Effector CD8-positive, alpha-beta T cell (primary cell): ENCODE measurements at places on chromosomes 1 and 21.

DNA sequence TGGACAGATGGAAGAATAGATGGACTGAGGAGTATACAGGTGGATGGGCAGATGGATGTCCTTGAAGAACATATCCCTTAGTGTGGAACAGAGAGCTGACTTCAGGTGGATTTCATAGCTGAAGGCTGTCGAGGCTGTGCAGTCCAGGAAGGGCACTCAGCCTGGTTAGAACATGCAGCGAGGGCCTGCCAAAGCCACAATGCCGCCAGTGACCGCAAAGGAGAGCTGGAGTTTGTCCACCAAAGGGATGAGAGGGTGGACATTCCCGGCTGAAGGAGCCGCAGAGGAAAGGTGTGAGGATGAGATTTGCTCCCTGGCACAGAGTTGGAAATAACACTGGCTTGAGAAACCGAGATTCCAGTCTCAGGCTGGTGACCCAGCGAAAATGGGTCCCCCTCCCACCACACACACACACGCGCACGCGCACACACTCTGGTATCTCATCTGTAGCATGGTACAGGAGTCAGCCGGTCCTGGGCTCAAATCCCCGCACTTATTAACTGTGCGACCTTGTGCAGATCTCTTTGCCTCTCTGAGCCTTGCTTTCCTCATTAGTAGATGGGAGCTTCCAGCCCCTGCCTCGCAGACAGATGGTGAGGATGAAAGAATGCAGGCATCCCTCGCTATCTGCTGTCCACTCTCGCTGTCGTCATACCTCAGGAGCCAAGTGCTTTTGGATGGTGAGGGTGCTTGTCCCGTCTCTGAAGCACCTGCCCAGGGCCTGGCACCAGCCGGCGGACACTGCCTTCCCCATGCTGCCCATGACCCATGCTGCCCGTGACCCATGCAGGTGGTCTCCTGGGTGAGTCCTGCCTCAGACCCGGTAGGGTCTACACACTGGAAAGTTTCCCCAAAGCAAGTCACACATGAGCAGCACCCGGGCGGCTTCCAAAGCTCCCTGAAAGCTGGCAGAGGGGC lies 26.8 kb upstream of the EFHD2 start:
- DNase-seq: no peak

- DNase-seq: no peak
These were observed 15.8 kb upstream of the DIP2A start for GRCh38 chr21:46442938-46443337.

GRCh38 chr1:30149226-30149625 lies 574.2 kb downstream of the MATN1 start:
- DNase-seq: no peak

DNA sequence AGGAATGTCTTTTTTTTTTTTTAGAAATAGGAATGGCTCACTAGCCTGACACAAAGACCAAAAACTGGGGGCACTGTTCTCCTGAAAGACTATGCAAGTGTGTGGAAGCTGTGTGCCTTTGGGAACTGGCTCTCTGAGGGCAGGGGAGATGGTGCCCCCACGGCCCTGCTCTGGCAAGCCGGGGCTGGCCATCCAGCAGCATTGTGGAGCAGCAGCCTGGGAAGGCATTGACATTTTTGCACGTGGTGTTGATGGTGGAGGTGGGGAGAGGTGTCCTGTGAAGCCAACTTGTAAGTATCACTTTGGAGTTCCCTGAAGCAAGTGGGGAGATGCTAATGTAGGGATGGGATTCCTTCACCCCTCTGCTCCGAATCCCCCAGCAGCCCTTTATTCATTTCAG lies 460.1 kb downstream of the RPS6KC1 start:
- DNase-seq: no peak

GRCh38 chr21:44405091-44405947 lies 50.0 kb upstream of the LRRC3 start:
- no peak for DNase-seq

- no peak for DNase-seq
These were observed 32.3 kb downstream of the TNN start for GRCh38 chr1:175099916-175100315.

- DNase-seq: no peak
These were observed 1.1 kb upstream of the DNAJC28 start for GRCh38 chr21:33492571-33492970.

GRCh38 chr1:27342778-27343638 lies 1.2 kb downstream of the SYTL1 start:
- DNase-seq: peak; percentile 48

DNA sequence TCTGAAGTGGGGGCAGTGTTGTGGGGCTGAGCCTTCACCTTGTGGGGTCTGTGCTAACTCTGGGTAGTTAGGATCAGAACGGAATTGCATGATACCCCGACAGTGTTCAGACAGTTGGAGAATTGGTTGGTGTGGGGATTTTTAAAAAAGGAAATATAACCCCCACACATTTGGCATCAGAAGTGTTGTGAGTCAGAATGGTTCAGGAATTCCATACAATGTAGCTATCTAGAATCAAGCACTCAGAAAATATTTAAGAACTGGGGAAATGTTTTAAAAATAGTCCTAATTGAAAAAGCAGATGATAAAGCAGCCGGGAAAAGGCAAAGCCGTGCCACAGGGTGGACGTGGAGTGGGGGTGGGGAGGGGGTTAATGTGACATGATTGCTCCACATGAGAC lies 6.5 kb upstream of the S100A7 start:
- no peak for DNase-seq

DNA sequence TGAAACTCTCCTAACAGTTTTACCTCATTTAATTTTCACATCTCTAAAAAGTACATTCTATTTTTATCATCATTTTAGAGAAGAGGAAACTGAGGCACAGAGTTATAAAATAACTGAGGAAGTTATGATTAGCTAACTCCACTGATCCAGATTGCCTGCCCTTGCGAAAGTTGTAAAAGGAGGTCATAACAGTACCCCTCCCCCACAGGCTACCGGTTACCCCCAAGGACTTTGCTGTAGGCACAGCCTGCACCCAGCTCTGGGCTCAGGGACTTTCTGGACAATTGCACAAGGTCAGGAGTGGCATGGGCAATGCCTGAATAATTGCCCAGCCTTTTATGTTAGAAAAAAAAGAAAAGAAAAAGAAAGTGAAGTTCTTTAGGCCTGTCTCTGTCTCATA lies 22.7 kb downstream of the PIGM start:
- no peak for DNase-seq

GRCh38 chr21:29148530-29148929 lies 18.1 kb downstream of the MAP3K7CL start:
- no peak for DNase-seq

DNA sequence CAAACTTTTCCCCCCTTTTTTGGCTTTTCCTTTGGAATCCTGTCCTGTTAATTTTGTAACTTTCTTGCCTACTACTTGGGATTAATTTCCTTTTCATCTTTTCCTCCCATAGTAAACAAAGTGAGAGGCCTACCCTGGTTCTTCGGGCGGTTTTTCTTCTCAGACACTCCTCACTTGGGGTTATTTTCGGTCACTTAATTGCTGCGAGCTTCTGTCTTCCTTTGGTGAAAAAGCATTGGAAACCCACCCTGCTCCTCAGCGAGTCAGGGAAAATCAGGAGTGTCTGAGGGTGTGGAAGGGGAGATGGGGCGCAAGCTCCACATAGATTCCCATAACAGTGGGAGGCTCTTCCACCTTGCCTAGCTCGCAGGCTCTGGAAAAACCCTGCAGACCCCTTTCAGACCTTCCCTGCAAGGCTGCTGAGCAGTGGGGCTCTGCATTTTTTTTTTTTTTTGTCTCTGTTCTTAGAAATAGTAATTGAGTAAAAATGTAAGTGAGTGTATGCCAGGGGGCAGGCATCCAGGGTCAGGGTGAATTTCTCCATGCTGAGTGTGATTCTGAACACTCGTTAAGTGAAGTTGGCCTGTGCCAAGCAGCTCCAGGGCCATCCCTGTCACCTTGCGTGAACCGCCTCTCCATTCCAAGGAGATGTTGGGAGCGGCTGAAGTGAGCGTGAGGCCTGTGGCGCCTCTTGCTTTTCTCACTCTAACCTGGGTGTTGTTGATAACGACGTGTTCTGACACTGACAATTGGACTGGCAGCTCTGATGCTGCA lies 20.3 kb downstream of the TGFB2 start:
- DNase-seq: no peak

DNA sequence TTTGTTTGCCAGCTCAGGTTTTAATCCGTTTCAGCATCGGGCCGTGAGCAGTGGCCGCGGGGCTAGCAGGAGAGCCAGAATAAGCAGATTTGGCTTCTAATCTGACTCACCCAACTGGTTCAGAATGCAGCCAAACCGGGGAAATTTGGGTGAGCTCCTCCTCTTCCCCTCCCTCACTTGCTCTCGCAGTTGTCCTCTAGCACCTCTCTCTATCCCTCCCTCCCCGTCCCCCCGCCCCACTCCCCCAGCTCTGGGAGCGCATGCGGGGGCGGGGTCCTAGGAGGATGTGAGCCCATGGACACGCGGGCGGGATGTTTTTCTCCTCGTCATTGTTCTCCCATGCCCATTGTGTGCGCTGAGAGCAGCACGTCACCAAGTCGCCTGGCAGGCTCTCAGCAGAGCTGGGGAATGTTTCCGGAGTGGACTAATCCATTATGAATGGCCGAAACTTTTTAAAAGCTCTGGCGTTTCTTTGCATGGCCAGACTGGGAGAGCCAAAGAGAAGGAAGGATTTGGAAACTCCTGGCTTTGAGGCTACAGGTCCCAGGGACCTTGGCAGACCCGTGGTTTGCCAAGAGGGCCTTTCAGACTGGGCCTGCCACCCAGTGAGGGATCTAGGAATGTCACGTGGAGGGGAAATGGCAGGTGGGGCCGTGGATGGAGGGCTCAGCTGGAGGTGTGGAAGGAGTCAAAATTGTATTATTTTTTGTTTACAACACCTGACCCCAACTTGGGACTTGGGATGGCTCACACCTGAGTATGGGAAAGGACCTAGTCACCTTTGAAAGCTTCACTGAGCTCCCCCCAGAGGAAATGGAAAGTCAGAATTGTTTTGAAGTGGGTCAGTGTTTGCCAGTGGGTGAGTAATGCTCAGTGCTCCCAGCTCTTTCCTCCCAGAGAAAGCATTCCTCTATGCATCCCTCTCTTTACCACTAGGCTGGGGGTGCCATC lies 39.2 kb downstream of the CDK18 start:
- no peak for DNase-seq

- DNase-seq: no peak
These were observed 7.5 kb upstream of the KRTAP23-1 start for GRCh38 chr21:30355906-30356305.

- DNase-seq: no peak
These were observed 25.7 kb downstream of the EPHA10 start for GRCh38 chr1:37739222-37739621.

DNA sequence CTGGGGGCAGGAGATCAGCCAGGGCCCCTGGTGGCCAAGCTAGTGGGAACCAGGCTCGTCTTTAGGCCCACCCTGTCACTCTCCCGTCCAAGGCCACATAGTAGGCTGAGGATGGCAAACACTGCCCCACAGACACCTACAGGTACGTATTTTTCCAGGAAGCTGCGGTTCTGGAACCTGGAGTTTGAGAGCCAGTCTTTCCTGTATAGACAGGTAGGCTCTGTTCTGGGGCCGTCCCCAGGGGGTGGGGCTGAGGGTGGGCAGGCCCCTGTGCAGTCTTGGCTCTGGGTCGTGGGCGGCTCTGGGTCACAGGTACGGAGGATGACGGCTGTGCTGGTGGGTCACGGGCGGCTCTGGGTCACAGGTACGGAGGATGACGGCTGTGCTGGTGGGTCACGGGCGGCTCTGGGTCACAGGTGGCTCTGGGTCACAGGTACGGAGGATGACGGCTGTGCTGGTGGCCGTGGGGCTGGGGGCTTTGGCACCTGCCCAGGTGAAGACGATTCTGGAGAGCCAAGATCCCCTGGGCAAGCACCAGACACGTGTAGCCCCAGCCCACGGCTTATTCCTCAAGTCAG lies 2.2 kb downstream of the PUSL1 start:
- no peak for DNase-seq

DNA sequence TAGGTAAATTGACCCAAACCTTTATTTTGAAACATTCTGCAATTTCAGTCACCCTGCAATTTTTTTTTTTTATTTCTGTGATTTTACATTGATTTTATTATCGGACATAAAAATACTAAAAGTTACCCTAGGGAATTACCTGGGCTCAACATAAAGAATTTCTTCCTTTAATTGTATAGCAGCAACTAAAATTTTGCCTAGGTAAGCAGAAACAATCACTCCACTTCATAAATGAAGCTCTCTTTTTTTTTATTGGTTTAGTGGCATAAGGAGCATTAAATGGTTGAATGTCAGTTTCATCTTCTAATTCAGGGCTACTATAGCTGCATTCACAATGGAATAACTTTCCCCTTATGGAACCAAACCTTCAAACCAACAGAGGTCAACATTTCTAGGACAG lies 15.3 kb upstream of the OR2M4 start:
- no peak for DNase-seq

- DNase-seq: no peak
These were observed 22.2 kb upstream of the KPRP start for GRCh38 chr1:152735648-152736047.

DNA sequence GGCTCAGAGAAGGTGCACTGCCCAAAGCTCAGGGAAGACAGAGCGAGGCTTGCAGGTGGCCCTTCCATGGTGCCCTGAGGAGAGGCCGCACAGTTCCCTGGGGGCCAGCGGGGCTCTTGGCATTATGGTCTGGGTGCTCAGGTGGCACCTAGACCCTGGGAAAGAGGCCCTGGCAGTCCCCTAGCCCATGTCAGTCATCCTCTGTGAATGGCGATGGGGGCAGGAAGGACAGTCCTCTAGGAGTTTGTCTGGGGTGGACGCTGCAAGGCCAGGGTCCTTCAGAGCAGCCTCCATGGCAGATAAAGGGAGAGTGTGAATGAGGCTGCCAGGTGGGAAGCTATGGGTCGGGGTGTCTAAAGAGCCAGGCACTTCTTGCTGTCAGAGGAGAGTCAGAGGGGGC lies 345.9 kb upstream of the VAMP3 start:
- DNase-seq: no peak

GRCh38 chr1:65425006-65425405 lies 4.5 kb downstream of the LEPR start:
- DNase-seq: no peak

GRCh38 chr21:42465803-42466127 lies 30.3 kb downstream of the RSPH1 start:
- DNase-seq: no peak

DNA sequence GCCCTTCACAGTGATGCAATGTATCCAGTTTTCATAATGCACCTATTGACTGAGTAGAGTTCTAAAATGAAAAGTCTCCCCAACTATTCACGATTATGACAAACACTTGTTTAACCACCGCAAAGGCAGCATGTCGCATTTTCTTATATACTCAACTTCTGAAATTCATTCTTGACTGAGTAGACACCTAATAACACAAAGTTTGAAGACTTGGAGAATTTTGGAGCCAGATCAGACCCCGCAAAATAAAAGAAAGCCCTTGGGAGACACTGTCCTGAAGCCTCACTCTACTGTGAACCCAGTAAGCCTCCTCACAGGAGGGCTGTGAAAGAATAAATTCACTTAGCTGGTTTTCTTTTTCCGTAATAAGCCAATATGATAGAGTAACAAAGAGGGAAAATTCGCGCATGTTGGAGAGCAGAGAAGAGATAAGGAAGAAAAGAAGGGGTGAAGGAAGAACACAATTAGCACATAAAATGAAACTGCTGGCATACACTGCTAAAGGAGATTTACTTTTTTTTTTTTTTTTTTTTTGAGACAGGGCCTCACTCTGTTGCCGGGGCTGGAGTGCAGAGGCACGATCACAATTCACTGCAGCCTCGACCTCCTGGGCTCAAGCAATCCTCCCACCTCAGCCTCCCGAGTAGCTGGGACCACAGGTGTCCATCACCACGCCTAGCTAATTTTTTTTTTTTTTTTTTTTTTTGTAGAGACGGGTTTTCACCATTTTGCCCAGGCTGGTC lies 492 bp upstream of the COLGALT2 start:
- DNase-seq: no peak
